ENCODE measurements at places on chromosomes 1 and 21.

DNA sequence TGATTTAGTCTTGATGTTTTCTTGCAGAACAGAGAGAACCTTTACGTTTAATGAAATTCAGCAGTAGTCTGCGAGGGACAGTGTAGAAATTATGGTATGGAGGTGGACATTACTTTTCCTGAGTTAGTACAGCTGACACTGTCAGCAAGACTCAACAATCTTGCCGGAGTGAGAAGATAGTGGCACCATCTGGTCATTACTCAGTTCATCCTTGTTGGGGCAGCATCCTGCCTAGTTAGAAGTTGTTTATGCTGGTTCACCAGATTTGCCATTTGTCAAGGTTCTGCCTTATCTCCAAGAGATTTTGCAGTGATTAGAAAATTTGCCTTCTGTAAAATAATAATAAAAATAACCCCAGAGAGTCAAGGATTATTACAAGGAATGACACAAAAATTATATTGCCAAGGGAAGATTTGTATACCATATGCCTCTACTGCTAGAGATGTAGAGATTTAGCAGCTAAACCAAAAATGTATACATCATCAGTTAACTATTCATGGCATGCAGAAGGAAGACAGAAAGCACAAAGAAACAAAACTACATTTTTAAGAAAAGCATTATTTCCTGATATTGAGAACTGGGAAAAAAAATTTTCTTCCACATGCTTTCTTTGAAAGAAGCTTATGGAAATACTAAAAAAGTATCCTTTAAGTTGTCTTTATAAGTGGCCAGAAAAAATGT lies 1967.4 kb downstream of the NCAM2 start:
- no peak for DNase-seq

GRCh38 chr1:179021873-179022272 lies 3.8 kb upstream of the FAM20B start:
- DNase-seq = no peak

DNA sequence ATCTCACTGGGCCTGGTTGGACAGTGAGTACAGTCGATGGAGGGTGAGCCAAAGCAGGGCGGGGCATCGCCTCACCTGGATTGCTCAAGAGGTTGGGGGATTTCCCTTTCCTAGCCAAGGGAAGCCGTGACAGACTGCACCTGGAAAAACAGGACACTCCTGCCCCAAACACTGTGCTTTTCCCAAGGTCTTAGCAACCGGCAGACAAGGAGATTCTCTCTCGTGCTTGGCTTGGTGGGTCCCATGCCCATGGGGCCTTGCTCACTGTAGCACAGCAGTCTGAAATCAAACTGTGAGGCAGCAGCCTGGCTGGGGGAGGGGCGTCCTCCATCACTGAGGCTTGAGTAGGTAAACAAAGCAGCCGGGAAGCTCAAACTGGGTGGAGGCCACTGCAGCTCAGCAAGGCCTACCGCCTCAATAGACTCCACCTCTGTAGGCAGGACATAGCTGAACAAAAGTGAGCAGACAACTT lies 11.3 kb downstream of the C1orf105 start:
- DNase-seq = no peak

GRCh38 chr1:159944623-159945455 lies 574 bp downstream of the IGSF9 start:
- DNase-seq = no peak

DNA sequence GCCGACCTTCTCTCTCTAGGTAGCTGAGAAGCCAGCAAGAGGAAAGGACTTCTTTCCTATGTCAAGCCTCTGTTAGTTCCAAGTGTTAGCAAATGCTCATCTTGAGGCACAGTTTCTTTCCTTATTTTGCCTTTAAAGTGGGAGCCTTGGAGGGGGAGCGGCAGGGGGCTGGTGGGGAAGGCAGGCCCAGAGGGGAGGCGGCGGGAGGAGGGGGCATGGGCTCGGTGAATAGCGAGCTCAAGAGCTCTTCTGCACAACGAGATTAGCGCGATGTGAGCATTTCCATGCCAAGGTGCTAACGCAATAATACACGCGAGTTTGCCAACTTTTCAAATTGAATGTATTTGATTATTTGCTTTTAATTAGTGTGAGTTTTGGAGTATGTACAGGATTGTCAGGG lies 372.6 kb downstream of the RPS6KC1 start:
- no peak for DNase-seq

GRCh38 chr1:192756314-192756713 lies 52.5 kb upstream of the RGS2 start:
- no peak for DNase-seq

- no peak for DNase-seq
Measured at GRCh38 chr1:68429233-68429808, 20.4 kb downstream of the RPE65 start.

GRCh38 chr1:24899581-24900485 lies 30.2 kb downstream of the RUNX3 start:
- DNase-seq = no peak

GRCh38 chr1:98130408-98130807 lies 209.6 kb upstream of the DPYD start:
- DNase-seq = no peak

DNA sequence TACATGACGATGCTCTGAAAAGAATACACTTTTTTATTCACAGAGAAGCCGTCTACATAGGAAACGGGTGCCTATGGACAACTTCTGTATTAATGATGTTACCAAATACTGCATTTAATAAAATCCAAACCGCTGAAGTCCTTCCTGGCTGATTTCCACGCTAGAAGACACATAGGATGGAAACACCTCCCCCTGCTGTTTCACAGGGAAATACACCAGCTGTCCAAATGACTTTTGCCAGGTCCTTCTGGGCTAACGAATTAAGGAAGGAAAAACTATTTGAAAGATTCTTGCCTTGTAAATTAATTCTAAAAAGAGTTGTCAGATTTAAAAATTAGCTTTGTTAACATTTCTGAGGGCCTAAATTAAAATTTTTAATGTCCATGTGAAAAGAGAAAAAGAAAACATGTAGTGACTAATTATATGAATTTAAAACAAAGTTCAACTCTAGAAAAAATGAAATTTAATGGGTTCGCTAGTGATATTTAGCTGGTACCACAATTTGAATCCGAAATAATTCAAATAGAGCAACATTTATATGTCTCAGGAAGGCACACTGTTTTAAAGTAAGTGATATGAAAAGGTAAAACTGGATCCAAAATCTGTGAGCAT lies 146.0 kb downstream of the RERE start:
- DNase-seq = no peak

DNA sequence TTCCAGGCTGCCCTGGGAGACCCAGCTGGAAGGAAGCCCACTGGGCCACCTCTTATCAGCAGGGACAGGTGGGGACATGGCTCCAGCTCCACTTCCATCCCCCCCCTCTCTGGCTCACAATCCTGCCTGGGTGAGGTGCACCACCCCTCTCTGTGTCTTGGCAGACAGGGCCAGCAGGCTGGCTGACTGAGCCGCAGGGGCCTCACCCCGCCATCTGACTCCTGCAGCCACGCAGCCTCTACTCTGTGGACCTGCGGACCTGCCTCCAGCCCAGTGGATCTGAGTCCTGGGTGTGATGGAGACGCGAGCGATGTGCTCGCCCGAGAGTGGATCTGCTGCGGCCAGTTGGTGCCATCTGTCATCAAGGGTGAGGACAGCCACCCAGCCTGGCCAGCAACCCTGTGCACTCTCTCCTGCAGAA lies 30.1 kb downstream of the RCC2 start:
- DNase-seq = no peak

GRCh38 chr1:55885619-55886018 lies 670.5 kb upstream of the USP24 start:
- DNase-seq = no peak

DNA sequence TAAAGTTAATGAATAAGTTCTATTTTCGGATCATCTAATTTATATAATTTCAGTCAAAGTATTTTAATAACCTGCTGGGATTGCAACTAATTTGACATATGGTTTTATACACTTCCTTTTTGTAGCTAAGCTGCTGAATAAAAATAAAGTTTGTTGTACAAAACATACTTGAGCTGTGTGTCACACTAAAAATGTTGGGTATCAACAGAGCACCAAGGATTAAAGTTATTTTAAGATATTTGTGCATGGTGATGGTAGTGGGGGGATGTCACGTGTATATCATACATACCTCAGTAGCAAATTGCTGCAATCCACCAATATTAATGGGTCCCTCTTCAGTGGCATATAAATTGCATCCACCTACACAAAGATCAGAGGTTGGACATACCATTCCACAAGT lies 199.6 kb downstream of the DPYD start:
- DNase-seq = no peak

All from stimulated activated CD8-positive, alpha-beta memory T cell treated with anti-CD3 and anti-CD28 coated beads, Interleukin-7, amount 100 ng/mL, for 24 hours (primary cell).